ENCODE measurements at places on chromosomes 2 and 18.
A peak's percentile ranks its signal among the peaks of the same experiment; 100 is the strongest.

DNA sequence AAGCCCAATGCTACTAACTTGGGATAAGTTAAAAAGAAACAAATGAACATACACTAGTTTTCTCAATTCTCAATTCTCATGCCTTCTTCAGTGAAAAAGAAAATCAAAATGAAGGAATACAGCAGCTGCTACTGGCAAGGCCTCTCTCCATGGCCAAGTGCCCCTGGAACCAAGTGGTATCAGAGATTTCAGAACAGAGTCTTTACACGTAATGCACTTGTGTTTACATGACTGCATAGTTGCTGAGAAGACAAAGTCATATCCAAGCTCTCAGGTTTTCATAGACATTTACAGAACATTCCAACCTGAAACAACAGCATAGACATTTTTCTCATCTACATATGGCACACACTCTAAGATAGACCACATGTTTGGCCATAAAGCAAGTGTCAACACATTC, 789.9 kb downstream of the CBLN2 start:
- no peak for DNase-seq

- no peak for DNase-seq
These were observed 341.6 kb upstream of the LRP1B start for GRCh38 chr2:142472382-142472781.

DNA sequence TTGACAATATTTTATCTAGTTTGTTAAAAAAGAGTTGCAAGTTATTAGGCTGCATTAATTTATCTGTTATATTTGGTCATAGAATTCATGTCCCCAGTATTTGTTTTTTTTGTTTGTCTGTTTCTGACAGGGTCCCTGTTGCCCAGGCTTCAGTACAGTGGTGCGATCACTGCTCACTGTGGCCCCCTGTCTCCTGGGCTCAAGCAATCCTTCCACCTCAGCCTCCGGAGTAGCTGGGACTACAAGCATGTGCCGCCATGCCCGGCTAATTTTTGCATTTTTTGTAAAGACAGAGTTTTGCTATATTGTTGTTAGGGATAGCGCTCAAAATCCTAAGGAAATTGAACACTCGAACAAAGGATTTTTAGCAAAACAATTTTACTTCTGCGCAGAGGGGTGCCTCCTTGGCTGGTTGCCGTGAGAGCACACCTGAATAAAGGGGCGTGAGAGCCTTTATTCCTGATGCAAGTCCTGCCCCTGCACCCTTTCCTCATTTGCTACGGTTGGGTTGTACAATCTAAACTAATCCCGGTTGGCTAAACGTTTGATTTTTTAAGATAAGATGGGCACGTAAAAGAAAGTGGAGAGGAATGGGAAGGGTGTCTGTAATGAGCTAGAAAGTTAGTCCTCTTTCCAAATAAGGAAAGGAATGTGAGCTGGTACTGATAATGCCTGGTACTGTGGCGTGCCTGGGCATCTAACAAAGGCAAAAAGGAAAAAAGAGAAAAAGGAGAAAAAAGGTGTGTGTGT, 65.5 kb downstream of the COMMD1 start:
- DNase-seq = no peak

- DNase-seq = no peak
These were observed 405.5 kb downstream of the RND3 start for GRCh38 chr2:150081775-150082481.

GRCh38 chr2:61969376-61969775, 63.9 kb downstream of the COMMD1 start:
- DNase-seq = no peak

GRCh38 chr2:166180951-166181812, 53.4 kb upstream of the SCN1A start:
- peak; percentile 64 for DNase-seq

DNA sequence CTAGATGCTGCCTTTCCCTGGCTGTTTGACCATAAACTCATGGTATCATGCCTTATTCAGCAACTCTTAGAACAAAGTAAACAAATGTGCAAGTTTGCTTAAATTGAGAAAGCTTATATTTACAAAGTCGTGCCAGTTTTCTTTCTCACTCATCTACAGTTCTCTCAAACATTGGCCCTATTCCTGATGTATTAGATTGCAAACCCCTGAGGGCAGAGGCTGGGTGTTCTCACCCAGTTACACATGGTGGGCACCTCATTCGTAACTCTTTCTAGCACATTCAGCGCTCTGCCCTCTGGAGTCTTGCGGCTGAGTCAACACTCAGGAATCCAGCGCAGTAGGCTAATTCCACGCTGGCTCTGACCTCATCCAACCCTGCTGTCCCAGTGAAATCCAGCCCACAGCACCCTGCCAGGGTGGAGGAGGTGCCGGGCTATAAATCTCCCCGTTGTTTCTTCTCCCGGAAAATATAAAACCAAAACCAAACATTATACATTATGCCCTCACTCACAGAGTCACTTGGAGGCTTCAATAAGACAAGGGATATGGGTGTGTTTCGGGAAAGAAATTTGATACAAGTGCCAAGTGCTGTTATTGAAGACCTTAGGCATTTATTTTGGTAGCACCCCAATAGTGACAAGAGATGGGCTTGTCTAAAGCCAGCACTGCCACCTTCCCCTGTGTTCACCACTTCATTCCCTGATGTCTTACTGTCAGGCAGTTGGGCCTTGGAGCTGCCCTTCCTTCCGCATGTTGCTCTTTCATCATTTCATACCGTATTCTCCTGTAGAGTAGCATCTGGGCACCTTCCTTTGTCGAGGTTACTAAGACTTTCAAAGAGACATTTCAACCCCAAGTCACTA, 287.4 kb downstream of the PRKCE start:
- no peak for DNase-seq

- no peak for DNase-seq
These were observed 2.9 kb upstream of the SERPINB4 start for GRCh38 chr18:63646936-63647335.

DNA sequence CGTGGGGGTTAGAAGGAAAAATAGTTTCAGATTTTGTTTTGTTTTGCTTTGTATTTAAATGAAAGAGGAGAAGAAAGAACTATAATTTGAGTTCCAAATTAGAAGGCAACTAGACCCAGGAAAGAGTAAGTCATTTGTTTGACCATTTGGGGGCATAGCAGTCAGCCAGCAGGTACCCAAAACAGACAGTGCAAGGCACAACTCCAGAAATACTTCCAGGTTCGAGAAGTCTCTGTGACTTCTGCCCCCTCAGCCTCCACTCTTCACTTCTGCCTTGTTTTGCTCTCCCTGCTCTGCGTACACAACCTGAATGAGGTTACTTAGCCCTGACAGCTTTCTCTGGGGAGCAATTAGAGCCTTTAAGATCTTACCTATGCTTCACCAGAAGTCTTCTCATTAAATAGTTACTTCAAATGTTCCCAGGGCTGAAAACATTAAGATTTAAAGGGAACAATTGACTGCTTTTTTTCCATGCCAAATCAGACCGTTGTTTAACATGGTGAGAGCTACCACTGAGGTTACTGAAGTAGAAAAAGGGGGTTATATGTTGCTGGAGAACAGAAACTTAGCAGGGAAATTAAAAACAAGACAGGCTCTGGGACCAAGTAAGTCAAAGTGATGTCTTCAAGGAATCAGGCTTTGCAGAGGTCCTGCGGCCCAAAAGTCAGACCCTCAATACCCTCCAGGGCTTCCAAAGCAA, 216.9 kb downstream of the BCL11A start:
- no peak for DNase-seq

DNA sequence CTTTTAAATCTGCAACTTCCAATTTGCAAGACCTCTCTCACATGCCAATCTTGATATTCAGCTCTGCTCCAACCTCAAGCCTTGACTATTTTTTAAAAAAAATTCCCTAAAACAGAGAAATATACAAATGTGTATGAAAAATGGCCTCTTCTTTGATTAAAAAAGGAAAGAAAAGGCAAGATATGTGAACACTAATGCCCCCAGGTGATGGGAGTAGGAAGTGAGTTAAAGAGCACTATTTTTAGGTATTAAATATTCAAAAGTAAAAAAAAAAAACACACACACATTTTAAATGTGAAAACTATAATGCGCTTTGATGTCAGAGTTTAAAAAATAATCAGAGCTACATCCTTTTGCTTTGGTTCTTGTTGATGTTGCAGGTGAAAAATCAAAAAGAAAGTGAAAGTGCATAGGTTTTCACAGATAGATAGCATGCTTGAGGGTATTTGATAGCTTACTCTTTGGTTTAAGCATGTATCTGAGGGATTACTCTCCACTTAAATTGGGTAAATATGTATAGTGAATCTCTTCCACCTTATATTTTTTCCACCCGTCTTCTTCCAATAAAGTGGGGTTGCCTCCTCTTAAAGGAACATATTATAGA, 406.0 kb upstream of the POU3F3 start:
- no peak for DNase-seq

- DNase-seq = no peak
These were observed 39.2 kb downstream of the CCDC138 start for GRCh38 chr2:108825736-108826135.

GRCh38 chr2:238600506-238601432, 174.0 kb downstream of the ASB1 start:
- no peak for DNase-seq

GRCh38 chr2:240601061-240601830, 14.7 kb downstream of the CAPN10 start:
- no peak for DNase-seq

DNA sequence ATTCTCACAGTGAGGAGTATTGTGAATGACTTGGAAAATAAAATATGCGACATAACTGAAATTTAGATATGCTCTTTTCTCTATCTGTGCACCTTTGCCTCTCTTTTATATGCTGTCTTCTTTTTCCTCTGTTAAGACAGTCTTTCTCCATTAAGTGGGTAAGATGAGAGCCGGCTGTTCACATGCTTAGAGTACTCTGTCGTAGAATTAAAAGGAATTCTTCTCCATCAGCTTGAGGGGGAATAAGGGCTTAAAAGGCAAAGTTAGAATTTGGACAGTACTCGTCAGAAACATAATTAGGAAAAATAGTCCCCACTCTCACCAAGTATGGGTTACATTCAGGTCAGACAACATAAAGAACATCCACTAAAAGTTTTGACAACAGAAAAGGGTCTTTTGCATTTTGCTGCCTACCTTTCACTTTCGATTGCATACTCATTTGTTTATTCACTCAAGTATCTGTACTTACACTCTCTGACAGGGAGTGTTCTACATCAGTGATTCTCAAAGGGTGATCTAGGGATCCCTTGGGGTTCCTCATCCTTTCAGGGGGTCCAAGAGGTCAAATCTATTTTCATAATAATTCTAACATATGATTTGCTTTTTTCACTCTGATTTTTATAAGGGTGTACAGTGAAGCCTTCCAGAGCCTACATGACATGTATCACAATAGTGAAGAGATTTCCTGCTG, 48.0 kb downstream of the ARHGAP15 start:
- DNase-seq = no peak

DNA sequence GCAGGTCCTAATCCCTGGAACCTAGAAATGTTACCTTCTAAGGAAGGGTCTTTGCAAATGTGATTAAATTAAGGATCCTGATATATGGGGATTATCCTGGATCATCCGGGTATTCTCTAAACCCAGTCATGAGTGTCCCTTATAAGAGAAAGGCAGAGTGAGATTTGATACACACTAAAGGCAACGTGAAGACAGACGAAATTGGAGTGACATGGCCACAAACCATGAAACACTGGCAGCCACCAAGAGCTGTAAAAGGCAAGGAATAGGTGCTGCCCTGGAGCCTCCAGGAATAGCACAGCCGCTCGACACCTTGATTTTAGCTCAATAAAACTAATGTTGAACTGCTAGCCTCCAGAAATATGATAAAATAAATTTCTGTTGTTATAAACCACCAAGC, 45.0 kb downstream of the TPGS2 start:
- DNase-seq = no peak

- peak; percentile 48 for DNase-seq
These were observed 1.7 kb downstream of the MYOM1 start for GRCh38 chr18:3217948-3218647.

DNA sequence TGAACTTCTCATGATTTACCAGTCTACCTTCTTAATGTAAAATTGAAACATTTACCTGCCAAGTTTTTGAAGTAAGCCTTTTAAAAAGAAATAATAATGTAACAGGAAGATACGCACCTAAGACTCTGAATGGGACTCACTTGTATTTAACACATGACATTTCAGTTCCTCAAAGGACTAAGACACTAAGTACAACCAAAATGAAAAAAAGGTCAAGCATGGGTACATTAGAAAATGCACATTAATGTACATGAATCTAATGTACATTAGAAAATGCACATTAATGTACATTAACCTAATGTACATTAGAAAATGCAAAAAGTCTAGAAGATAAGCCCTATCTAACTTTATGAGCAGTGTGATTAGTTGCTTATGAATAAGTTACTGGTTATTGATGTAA, 69.3 kb upstream of the FZD5 start:
- no peak for DNase-seq

GRCh38 chr2:18883616-18884456, 294.5 kb upstream of the NT5C1B start:
- peak; percentile 30 for DNase-seq

DNA sequence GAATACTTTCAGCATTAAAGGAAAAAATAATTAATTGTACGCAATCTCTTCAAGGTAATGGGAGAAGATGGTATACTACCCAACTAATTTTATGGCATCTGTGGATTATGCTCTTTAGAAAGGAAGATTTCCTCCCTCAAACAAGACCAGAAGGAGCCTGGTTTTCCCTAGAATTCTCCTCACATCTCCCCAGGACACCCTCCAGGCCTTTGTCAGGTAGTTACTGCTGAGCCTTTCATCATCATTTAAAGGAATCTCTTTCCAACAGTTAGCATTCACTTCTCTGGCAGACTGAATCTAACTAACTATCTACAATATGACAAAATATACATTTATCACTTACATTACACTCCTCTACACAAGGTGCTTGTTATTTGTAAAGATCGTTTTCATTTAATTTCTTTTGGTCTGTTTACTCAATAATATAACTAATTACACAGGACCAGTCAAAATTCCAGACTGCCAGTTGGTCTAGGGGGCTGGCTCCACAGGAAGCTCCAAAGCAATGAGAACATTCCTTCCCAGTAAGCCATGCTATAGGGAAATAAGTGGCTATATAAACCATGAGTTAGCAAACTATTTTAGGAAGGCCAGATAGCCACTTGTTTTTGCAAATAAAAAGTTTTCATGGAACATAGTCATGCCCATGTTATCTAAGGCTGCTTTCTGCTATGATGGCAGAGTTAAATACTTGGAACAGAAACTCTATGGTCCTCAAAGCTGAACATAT, 19.1 kb downstream of the ZNF24 start:
- DNase-seq = no peak

DNA sequence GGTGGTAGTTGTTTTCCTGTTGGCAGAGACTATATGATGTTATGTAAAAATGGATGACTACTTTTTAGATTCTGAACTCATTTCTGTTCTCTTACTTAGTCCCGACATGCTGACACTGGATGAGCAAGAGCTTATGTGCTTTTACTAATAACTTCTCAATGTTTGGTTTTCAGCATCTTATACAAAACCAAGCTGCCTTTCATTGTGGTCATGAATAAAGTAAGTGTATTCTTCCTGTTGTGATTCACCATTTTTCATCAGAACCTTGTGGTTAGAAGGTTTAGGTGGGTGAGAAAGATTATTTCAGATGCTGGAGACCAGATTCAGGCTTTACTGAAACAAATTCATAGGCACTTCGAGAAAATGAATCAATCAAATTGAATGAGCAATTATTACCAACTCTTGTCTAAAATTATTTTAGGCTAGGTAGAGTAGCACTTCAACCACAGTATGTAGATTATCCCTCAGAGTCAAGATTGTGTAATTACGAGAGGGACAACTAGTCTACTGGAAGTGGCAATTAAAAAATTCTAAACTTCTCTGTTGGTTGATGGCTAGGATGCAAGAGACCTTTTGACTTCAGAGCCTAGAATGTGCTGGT, 9.3 kb downstream of the GPN1 start:
- no peak for DNase-seq

GRCh38 chr2:18749912-18750526, 160.7 kb upstream of the NT5C1B start:
- DNase-seq = peak; percentile 59

Data from RPMI8226 (cell line).